ENCODE measurements at places on chromosomes 2 and 18.

- DNase-seq = no peak
Measured at GRCh38 chr2:63257473-63257872, 206.8 kb downstream of the OTX1 start.

DNA sequence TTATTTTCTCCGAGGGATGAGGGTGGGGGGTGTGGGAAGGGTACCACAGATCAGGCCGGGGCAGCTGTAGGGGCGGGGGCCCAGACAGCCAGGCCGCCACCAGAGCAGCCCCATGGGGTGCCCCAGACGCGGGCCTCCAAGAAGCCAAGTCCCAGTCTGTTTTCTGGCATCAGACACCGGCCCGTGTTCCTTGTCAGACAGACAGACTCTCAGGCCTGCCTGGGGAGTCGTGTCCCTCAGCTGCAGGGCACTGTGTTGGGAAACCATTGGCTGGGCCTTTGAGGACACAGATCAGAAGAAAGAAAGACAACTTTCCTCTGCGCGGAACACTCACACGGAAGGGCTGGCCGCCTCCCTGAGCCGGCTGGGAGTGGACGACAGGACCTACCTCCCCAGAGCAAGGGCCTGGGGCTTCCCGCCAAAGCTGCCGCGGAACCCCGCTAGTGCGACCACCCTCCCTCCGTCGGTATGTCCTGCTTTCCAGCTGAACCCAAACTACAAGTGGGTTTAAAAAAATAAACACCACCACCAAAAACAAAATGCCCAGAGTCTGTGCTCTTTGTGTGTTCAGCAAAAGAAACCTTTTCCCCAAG, 88.0 kb downstream of the SMAD7 start:
- no peak for DNase-seq

DNA sequence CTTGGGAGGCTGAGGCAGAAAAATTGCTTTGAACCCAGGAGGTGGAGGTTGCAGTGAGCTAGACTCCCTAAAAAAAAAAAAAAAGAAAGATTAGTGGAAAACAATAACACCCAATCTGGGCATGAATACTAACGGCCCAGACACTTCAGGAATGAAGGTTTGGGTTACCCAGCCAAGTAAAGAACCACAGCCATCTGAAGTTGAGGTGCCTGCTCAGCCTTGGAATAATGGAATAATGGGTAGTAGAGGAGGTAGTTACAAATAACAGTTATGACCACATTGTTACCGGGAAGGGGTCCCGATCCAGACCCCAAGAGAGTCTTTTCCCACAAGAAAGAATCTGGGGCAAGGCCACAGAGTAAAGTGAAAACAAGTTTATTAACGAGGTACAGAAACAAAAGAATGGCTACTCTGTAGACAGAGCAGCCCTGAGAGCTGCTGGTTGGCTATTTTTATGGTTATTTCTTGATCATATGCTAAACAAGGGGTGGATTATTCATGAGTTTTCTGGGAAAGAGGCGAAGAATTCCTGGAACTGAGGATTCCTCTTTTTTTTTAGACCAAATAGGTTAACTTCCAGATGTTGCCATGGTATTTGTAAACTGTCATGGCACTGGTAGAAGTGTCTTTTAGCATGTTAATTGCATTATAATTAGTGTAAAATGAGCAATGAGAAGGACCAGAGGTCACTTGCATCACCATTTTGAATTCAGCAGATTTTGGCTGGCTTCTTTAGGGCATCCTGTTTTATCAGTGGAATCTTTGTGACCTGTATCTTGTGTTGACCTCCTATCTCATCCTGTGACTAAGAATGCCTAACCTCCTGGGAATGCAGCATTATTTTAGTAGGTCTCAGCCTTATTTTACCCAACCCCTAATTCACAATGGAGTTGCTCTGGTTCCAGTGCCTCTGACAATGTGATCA, 96.2 kb upstream of the HAAO start:
- DNase-seq = no peak

DNA sequence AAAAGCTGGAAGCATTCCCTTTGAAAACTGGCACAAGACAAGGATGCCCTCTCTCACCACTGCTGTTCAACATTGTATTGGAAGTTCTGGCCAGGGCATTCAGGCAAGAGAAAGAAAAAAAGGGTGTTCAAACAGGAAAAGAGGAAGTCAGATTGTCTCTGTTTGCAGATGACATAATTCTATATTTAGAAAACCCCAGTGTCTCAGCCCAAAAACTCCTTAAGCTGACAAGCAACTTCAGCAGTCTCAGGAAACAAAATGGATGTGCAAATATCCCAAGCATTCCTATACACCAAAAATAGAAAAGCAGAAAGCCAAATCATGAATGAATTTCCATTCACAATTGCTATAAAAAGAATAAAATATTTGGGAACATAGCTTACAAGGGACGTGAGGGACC, 11.1 kb downstream of the SLC8A1 start:
- no peak for DNase-seq

- no peak for DNase-seq
Measured at GRCh38 chr2:5370158-5370557, 322.0 kb upstream of the SOX11 start.

DNA sequence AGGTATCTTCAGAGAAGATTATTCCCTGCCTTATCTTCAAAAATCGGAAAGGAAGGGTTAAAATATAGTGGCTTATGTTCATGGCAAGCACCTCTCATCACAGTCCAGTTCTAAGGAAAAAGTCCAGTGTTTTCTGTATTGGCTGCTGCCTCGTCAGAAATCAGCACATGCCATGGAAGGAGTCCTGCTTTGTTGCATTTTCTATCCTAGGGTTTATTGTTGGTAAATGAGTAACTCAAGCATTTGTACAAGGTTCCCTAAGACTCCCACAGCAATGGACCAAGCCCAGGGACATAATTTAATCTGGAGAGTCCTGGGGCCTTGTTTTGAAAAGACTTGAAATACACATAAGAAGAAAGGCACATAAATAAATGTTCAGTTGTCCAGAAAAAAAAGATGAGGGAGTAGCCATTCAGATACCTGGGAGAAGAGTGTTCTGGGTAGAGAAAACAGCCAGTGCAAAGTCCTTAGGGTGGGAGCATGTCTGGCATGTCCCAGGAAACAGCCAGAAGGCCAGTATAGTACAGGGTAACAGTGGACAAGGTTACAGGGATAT, 26.4 kb downstream of the NBEAL1 start:
- DNase-seq = no peak

- peak; percentile 35 for DNase-seq
Measured at GRCh38 chr2:202690321-202690900, 55.6 kb downstream of the FAM117B start.

DNA sequence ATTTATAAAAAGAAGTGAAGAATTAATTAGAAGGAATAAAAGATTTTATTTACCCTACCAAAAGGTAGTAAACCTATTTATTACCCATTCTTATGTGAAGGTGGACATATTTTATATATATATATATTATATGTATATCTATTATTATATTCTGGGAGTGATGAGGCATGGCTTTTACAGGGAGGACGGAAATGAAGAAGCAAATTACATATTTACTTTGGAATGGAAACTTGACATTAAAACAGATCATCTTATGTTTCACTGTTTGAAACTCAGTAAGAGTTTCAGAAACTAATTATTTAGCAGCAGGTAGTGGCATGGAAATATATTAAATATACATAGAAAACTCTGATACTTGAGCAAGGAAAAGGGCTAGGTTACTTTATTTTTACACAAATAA, 143.4 kb downstream of the LCLAT1 start:
- no peak for DNase-seq

GRCh38 chr2:24827321-24828237, 34.4 kb downstream of the CENPO start:
- DNase-seq = peak; percentile 88

DNA sequence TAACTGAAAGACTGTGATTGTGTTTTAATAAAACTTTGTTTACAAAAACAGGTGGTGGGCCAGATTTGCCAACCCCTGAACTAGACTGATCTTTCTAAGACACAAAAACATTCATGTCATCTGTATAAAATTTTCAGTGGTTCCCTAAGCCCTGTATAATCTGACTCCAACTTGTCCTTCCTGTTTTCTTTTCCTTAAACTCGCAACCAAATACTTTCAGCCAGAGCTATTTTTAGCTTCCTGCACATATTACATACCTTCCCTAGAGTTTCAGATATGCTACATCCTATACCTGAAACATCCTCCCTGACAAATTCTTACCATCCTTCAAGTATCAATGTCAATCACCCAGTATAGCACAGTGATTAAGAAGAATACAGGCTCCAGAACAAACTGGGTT, 4.8 kb downstream of the GCFC2 start:
- DNase-seq = peak; percentile 8

DNA sequence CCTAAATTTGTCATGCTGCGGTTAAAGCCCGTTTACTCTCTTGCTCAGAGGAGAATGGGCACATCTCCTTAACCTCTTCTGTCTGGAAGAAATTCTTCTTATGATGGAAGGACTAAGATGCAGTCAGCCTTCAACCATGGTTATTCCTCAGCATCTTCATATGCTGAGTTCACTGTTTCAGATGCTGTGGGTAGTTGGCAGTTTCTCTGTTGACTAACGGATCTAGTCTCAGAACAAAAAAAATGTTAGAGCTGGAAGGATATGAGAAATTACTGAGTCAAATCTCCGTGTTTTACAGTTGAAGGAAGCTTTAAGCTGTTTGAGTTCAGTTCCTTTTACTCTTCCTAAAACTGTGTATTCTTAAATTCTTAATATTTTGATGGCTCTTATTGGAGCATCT, 43.6 kb upstream of the PGAP1 start:
- DNase-seq = no peak

DNA sequence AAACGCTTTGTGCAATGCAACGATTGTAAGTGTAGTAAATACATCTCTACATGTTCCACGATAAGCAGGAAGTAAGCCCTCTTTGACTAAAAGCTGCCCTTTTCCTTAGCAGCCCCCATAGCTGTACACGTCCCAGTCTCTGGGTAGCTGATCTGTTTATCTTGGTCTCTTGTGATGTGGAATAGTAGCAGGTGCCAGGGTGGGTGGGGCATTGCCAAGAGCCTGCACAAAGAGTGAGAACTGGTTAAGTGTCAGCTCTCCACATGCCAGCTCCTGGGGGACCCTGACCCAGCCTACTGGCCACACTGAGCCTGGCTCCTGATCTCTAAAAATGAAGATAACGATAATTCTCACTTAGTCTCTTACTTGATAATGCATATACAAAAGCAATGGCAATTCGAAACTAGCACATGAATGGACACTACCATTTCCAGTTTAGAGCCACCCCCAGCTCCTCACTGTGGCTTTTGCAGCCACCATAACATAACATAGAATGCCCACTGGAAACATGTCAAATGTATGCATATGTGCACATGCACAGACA, 92.3 kb downstream of the MYT1L start:
- no peak for DNase-seq

DNA sequence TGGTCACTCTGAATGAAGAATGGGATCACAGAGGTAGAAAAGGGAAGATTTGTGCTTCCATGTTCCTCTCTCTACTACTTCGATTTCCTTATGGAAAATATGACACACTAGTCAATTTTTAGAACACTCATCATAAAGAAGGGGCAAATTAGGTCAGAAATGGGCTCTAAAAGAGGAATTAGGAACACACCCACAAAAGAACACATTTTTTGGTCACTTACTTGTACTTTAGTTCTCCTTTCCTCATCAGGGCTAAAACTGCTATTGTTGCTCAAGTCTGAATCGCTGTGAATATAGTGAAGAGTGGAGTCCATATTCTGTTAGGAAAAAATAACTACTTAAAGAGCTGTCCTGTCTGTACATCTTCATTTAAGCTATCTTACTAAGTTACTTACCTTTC, 52.6 kb downstream of the PPP4R1 start:
- no peak for DNase-seq

DNA sequence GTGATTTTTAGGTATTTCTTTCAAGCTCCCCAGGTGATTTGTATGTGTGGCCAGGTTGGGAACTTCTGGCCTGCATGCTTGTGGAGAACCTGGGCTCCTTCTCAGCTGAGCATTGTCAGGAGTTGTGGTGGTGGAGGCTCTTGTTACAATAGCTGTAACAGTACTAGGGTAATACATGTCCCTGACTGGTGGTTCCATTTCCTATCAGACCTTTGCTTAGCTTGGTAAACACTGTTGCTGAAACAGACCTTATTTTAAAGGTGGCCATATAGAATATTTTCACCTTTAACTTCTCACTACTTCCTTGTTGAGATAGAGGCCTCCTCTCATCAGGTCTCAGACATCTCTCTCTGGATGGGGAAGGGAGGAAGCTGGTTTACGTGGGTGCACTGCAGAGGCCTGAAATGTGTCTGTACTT, 79.2 kb downstream of the SETBP1 start:
- DNase-seq = no peak

GRCh38 chr2:188865681-188866080, 108.5 kb upstream of the COL3A1 start:
- DNase-seq = no peak

- DNase-seq = peak; percentile 97
Measured at GRCh38 chr2:102050854-102051391, 59.2 kb downstream of the IL1R2 start.

- DNase-seq = no peak
Measured at GRCh38 chr18:76436342-76436741, 58.7 kb downstream of the ZNF516 start.

GRCh38 chr2:225379856-225380255, 19.7 kb upstream of the NYAP2 start:
- no peak for DNase-seq

DNA sequence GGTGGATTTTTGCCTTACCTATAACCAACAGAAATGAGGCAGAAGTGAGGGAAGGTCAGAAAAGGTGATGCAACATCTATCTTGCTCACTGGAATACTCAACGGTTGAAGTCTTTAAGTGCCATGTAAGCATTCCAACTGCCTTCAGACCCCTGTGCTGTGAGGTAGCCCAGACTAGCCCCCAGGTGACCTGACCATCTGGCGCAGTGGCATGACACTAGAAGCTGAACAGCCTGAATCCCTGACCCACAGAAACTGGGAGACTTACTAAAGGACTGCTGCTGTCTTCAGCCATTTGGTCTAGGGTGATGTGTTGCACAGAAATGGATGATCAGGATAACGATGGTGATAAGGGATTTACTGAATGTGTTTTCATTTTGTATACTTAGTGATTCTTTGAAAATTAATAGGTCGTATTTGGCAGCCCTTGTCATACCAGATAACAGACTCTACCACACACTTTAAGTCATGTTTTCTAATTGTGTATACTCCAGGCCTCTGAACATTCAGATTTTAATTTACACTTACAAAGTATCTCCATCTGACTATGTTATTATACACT, 161.5 kb downstream of the STK39 start:
- no peak for DNase-seq

GRCh38 chr18:43665105-43665788, 388.0 kb upstream of the SYT4 start:
- peak; percentile 88 for DNase-seq

DNA sequence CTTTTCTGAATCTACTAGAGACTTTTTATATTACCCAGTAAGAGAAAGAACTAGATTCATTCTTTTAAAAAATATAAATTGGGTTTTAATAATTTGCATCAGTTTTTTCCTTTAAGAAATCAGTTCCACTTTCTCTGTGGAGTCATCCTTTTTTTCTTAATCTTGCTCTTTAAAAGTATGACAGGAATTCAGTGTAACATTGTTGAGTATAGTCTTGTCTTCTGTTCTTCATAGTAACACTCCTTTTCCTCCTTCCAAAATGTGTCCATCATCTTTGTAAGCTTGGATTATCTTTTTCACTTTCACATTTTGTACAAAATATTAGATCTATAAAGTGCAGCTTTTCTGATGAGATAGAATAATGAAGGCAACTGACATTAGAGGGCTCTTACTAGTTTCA, 135.4 kb downstream of the HAUS1 start:
- no peak for DNase-seq

GRCh38 chr2:119290859-119291587, 67.4 kb downstream of the STEAP3 start:
- peak; percentile 59 for DNase-seq

All from mesenchymal stem cell (in vitro differentiated cells and primary cell).